ENCODE measurements at places on chromosomes 4 and X. TPM values are rescaled to one million over a fixed set of nuclear protein-coding genes. Genes with fewer than 3 reads are reported as not detected.

USP26 gene
- total RNA-seq = not detected

DNA sequence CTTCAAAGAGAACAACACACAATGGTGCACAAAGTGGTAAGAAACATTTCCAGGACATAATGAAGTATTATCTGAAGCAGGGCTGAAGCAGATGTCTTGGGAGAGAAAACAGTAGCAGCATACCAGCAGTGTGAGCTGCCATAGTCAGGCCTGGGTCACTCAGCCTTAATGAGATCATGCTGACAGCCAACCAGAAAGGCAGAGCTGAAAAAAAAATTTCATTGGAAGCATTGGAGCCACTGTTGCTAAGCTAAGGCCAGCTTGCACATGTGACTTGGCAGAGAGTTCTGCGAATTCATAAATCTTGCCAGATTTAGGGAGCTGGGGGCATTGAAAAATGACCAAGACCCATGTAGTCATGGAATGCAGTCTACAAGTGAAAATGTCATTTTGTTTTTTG is 444.0 kb upstream of the PITX2 start:
- no peak for DNase-seq

GRCh38 chr4:128862608-128863311 is 53.3 kb downstream of the JADE1 start:
- DNase-seq = no peak

FSTL5 gene
- total RNA-seq = 0.10 TPM

UGT2B15 gene
- not detected for total RNA-seq

ATP2B3 gene
- 13.2 TPM for total RNA-seq

GRCh38 chr4:69056921-69057550 is 39.2 kb upstream of the UGT2B7 start:
- DNase-seq = no peak

CYBB gene
- total RNA-seq = 25.2 TPM

HPSE gene
- total RNA-seq = 7.4 TPM

- DNase-seq = no peak
Measured at GRCh38 chr4:152374606-152375285, 161.1 kb downstream of the FBXW7 start.

DNA sequence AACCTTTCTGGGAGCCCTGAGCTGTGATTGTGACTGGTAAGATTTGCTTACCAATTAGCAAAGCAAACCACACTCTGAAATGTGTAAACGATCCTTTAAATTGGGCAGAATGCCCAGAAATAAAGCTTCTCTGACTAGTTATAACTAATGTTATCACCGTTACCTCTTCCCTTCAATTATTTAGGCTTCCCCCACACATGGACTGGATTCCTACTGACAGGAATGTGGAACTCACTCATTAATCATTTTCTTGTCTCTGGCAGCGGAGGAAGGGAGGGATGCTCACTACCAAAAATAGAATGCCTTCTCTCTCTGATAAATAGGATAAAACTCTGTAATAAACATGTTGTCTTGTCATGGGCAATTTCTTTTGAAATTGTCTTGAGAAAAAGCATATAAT is 25.3 kb upstream of the NWD2 start:
- DNase-seq = no peak

ASB12 gene
- total RNA-seq = 0.19 TPM

MID2 gene
- 37.8 TPM for total RNA-seq

DNA sequence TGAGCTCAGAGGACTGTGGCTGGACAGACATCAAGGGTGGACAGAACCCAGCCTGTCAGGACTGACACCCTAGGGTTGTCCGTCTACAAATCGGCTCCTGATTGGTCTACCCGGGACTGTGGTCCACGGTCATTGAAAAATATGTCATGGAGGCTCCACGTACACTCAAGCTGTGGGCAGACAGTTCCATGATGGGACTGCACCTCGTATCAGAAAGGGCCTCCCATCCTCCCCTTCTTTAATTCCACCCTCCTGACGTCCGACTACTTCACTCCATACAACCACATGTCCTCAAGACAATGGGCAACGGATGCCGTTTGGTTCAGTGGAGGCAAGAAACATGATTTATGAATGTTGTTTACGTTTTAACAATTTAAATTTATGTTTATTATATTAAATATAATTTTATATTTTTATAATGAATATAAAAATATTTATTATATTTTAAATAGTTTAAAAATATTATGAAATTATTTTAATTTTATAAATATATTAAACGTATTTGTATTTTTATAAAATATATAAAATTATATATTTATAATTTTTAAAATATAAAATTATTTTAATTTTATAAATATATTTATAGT is 58.0 kb upstream of the SHOX start:
- no peak for DNase-seq

DNA sequence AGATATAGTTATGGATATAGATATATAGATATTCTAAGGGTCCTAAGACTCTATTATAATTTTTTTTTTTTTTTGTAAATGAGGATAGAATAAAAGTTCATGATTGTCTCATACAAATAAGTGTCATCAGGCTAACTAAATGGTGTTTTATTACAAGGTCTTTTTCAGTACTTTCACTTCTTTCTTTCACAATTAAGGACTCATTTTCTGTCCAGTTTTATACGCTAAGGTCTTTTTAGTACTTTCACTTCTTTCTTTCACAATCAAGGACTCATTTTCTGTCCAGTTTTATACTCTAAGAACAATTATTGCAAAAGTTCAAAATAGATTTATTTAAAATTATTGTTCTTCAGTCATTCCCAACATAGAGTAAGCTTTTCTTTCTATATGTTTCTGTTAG is 32.7 kb downstream of the RUFY3 start:
- DNase-seq = no peak

DNA sequence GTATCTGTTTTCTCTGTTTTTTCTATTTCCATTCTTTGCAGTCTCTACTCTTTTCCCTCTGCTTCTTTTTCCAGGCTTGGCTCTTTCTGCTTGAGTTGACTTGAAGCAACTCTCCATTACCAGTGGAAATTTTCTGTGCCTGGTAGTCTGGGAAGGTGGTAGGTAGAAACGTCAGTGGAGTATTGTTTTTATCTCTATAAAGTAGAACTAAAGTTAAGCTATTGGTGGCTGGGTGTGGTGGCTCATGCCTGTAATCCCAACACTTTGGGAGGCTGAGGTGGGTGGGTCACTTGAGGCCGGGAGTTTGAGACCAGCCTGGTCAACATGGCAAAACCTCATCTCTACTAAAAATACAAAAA is 438.1 kb upstream of the AR start:
- no peak for DNase-seq

- DNase-seq = no peak
Measured at GRCh38 chrX:149568701-149569296, 18.5 kb downstream of the MAGEA9B start.

- no peak for DNase-seq
Measured at GRCh38 chrX:103828529-103828928, 3.5 kb downstream of the RAB9B start.

GRCh38 chr4:93263166-93263565 is 565.4 kb upstream of the ATOH1 start:
- no peak for DNase-seq

- DNase-seq = peak; percentile 29
Measured at GRCh38 chr4:146235654-146236177, 21.4 kb downstream of the REELD1 start.

DNA sequence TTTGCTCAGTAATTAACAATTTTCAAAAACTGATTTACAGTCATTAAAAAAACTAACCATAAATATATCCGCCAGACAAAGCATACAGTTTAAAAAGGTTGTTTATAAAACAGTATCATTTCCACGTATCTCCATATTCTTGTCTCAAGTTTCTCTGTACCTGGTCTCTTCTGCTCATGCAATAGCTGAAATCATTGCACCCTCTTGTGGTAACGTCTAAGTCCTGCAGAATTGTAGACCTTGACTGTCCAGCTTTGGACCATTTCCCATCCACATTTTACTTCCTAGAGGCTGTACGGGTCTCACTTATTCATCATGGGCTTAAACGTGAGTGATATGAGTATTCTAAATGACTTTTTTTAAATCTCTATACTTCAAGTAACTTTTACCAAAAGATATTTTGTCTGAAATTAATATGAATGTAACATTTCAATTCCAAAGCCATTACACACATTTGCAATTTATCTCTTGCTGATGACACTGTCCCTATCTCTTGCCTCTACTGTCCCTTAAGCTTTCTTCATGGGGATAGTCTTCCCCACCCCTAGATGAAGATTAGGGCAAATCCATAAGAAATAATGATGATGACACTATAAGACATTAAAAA is 118.5 kb downstream of the BTC start:
- peak; percentile 32 for DNase-seq

TAB3 gene
- total RNA-seq = 22.2 TPM

- no peak for DNase-seq
Measured at GRCh38 chrX:15653961-15654360, 10.6 kb downstream of the CLTRN start.

- no peak for DNase-seq
Measured at GRCh38 chrX:111123606-111124179, 27.7 kb downstream of the PAK3 start.

SLC7A11 gene
- 0.28 TPM for total RNA-seq

TMA16 gene
- total RNA-seq = 16.0 TPM

ZNF157 gene
- total RNA-seq = not detected

DNA sequence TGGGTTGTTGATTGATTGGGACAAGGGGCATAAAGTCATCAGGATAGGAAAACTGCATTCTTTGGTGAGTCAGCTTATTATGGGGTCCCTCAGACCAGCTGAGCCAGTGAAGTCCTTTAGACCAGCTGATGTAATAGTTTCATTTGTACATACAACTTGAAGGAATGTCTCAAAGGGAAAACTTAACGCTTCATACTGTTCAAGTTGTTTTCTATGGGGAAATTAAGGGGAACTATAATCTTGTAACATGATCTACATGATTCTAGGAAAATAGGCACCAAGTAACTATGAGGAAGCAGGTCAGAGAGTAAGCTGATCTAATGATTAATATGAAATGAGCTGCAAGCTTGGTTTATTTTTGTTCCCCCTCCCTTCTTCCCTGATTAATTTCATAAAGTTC is 175.1 kb upstream of the GRID2 start:
- no peak for DNase-seq

DNA sequence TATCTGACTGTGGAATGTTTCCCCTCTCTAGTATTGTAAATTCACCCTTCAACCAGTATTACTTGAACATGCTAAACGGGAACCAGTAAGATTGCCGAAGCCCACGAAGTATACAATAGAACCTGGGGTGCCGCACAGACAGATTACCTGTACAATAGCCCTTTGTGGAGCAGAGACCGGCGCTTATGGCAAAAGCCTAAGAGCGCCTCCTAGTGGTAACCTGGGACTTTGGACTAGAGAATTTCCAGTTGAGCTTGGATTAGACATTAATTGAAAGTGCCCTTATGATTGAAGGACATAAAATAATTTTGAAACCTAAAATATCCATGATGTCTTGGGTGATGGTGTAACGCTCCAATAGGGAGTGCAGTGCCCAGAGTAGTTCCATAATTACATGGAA is 14.1 kb downstream of the ZNF157 start:
- DNase-seq = peak; percentile 66

GRCh38 chr4:142396279-142396678 is 449.8 kb downstream of the INPP4B start:
- DNase-seq = no peak

DNA sequence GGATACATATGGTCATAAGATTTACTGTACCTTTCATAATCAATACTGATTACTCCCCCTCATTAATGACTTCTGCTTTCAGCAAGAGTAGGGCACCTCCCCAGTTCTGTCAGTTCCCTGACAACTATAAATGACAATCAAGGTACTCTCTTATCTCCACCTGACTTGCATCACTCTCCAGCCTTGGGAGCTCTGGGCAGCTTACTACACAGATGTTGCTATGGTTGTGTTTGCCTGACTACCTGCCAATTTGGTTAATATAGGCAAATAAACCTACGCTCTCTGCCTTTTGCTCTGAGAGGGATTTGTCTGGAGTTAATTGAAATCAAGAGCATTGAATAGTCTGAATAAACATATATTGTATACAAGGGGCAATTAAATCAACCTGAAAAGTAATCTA is 22.8 kb upstream of the MAP7D3 start:
- DNase-seq = no peak

- no peak for DNase-seq
Measured at GRCh38 chr4:124803641-124804040, 91.1 kb upstream of the ANKRD50 start.

DNA sequence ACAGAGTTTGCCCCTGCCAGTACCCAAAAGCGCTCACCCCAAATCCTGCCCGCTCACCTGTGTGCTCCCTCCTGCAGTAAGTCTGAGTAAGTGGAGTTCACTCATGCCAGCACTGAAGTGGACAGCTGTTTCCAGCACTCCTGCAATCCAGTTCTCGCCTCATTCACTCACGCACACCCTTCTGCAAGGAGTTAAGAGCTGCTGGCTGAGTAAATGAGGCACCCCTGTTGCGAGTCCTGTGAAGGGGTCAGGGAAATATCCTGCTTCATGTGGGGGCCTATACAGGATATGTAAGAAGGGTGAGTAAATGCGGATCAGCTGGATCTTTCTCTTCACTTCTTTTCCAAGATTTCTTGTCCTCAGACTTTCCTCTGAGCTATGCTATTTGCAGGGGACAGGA is 23.5 kb downstream of the CXCL8 start:
- DNase-seq = no peak

TLR10 gene
- total RNA-seq = 0.60 TPM

TCEAL6 gene
- total RNA-seq = not detected

TEX13B gene
- not detected for total RNA-seq

RBM46 gene
- not detected for total RNA-seq

HS6ST2 gene
- total RNA-seq = 6.0 TPM

GRCh38 chr4:3331511-3332394 is 38.9 kb downstream of the RGS12 start:
- DNase-seq = no peak

DNA sequence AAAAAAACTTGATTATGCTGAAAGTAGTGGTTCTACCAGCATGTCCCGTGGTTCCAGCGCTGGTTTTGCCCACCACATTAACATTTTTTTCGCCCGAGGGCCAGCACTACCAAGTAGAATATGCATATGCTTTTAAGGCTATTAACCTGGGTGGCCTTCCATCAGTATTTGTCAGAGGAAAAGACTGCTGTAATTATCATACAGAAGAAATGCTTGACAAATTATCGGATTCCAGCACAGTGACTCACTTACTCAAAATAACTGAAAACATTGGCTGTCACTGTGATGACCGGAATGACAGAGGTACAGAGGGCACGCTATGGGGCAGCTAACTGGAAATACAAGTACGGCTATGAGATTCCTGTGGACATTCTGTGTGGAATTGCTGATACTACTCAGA is 34.6 kb downstream of the PRPS2 start:
- DNase-seq = no peak

- no peak for DNase-seq
Measured at GRCh38 chr4:109590905-109591304, 30.9 kb downstream of the MCUB start.

RNF150 gene
- total RNA-seq = 85.3 TPM

DNA sequence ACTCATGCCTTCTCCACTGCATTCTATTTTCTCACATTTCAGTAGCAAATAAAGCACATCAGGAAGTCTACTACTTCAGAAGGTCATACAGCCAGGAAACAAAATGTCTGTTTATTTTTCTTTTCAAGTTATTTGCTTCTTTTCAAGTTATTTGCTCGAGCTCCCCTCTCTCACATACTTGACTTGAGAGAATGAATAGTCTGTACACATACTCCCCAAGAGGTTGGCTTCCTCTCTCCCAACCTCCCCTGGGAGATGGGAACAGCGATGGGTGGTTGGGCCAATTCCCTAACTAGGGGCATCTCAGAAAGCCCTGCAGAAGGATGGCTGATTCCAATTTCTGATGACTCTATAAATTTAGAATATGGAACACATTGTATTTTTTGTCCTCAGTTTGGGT is 64.7 kb upstream of the PTPN13 start:
- DNase-seq = no peak

GRCh38 chr4:68589790-68590189 is 13.7 kb upstream of the UGT2B17 start:
- no peak for DNase-seq

All from adrenal gland (tissue), 19 donors.